ENCODE measurements at places on chromosomes 1 and 21.

DNA sequence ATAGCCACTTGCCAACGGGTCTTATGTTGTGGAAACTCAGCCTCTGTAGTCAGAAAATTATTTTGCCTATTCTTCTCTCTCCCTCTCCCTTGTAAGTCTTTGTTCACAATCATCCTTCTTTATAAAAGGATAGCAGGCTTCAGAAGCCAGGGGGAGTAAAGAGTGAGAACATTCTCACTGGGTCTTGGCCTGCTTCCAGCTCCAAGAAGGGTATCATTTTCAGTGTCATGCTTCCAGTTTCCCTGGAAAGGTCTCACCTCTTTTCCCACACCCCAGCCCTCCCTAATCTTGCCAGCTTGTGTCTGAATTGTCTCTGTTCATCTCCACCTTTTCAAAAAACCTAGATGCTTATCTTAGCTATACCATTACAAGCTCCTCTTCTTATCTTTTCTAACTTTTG lies 346.2 kb upstream of the LRRC7 start:
- no peak for DNase-seq

DNA sequence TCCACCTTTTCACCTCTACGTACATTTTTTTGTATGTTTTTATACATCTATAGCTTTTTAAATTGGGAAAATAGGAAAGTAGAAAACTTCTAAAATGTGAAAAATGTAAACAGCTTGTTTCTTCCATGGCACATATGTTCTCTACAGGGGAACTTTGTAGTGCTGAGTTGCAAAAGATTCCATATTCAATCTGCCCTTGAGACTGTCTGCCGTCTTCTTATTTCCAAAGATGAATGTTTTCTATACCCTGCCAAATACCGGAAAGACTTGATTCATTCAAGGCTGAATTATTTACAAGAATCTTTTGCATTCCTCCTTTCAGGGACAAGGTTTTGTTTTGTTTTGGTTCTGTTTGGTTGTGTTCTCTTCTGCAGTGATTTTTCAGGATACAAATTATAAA lies 1334.5 kb upstream of the ADGRL4 start:
- no peak for DNase-seq

GRCh38 chr1:47931395-47931794 lies 65.8 kb downstream of the TRABD2B start:
- no peak for DNase-seq

DNA sequence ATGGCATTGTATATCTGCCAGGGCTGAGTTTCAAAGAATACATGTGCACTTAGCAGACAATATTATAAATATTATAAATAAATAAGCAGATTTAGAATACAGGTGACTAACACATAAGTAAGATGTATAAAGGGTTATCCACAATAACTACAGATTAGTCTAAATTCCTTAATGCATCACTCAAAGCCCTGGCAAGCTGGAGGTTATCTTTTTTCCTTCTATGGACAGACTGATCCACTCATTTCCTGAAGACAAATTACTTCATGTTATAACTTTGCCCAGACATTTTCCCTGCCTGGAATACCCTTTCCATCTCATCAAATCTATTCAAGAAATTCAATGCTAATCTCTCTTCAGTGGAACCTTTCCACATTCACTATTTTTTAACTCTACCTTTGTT lies 38.8 kb downstream of the LUZP1 start:
- no peak for DNase-seq

DNA sequence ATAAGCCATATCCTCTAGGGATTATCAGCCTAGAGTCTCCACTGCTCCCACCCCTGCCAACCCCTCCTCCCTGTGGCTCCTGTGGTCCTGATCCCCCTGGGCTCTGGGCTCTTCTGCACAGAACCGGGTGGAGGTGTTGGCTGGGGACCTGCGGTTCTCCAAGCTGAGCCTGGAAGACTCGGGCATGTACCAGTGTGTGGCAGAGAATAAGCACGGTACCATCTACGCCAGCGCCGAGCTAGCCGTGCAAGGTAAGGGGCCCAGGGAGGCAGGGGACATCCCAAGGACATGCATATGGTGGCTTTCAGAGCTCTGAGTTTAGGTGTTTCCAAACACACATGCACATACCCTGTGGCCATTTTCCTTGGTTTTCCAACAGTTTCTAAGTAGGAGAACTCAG lies 19.3 kb downstream of the CNTN2 start:
- DNase-seq = no peak

DNA sequence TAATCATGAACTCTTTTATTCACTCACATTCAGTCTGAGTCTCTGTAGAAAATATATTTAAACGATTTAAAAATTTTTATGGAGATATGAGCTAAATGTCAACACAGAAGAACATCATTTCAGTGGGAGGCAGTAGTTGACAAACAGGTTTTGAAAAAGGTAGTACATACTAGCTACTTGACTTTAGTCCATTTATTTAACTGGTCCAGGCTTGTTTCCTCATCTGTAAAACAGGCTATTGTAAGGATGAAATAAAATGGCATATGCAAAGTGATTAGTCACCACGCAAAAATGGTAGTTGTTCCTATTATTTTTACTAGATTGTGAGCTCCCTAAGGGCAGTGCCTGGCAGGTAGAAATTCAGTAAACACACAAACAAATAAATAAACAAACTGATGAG lies 75.2 kb downstream of the NTPCR start:
- no peak for DNase-seq

GRCh38 chr1:3858231-3858981 lies 1.1 kb downstream of the DFFB start:
- no peak for DNase-seq

DNA sequence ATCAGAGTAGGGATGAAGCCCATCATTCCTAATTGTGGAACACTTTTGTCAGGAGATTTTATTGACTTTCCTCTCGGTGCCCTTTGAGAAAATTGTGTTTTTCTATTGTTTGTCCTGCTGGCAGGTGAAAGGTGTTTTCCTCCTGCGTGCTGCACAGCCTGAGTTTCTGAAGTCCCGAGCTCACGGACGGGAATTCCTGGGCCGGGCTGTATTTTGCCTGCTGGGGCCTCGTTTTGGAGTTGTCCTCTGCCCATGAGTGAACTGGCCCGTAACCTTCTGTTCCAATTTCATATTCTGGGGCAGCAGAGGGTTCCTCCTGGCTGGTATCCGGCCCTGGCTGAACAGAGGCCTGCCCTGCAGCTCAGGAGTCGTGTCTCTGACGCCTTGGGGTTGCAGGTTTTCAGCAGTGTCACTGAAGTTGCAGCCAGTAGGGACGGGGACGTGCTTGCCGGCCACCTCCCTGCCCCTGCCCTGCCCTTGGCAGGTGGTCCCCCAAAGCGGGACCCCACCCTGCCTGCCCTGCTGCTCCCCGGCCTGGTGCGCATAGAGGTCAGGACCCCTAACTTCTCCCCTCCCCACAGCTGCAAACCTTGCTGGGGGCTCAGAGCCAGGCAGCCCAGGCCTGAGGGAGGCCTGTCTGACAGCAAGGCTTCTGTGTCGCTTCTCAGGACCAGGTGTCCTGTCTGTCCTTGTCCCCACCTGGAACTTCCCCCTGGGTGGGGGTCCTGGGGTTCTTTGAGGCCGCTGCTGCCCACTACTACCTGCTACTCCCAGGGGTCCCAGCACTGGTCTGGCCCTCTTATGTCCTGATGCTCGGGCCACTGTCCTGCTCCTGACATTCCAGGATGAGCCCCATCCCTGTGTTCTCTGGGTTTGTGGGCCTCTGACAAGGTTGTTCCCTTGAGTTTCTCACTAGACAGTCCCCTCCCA lies 49.0 kb downstream of the SLX9 start:
- no peak for DNase-seq

DNA sequence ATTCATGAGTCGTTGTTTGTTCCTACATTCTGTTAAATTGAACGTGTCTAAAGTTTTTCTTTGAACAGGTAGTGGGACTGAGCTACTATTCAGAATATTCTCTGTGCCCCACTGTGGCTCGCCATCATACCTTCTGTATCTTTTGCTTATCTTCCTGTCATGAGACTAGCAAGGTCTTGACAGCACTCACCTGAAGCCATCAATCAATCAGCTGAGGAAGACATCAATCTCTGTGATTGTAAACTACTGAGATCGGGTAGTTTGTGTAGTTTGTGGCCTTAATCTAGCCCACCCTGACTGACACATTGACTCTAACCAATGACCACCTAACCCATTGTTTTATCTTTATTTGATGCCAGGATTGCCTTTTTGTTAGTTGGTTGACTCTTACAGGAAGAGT lies 17.7 kb upstream of the RUNX1 start:
- no peak for DNase-seq

- no peak for DNase-seq
These were observed 97.7 kb upstream of the GREM2 start for GRCh38 chr1:240709676-240710075.

GRCh38 chr1:229950020-229950419 lies 117.0 kb upstream of the GALNT2 start:
- DNase-seq = no peak

DNA sequence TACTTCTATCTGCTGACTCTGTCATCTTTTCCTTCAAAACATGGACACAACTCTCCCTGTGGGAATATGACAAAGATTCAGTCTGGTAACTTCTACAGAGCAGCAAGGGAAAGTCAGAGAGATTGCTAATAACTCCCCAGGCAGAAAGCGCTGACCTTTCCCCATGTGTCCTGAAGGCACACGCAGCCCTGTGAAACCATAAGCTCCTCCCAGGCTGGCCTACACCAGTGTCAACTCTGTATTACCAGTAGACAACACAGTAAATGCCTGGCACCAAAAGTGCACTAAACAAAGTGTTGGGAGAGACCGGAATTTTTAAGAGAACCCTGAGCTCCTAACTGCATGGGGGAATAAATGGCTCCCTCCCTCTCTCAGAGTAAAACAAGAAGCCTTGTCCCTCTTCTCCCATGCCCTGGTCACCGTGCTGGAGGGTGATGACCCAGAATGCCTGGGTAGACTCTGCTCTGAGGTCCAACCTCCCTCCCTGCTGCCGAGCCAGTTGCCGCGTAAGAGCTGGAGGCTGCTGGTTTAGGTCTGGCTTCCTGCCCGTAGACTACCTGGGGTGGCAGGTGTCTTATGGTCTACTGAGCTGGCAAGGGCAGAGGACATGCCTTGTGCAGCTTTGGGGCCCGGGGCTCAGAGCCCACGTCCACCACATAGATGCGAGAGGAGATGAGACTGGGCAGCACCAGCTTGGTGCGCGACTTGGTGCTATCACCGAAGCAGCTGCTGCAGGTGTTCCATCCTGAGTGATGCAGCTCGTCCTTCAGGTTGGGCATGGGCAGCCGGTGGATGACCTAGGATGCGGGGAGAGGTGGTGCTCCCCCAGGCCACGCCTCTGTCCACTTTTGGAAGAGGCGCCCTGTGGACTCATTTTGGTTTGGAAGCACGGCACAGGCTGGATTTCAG lies 3.9 kb downstream of the SELENBP1 start:
- DNase-seq = no peak

- no peak for DNase-seq
These were observed 10.6 kb downstream of the CACNA1E start for GRCh38 chr1:181493885-181494284.

- no peak for DNase-seq
These were observed 5.8 kb downstream of the RAP1GAP start for GRCh38 chr1:21663248-21663950.

- no peak for DNase-seq
These were observed 43.1 kb downstream of the PBX1 start for GRCh38 chr1:164602101-164602422.

DNA sequence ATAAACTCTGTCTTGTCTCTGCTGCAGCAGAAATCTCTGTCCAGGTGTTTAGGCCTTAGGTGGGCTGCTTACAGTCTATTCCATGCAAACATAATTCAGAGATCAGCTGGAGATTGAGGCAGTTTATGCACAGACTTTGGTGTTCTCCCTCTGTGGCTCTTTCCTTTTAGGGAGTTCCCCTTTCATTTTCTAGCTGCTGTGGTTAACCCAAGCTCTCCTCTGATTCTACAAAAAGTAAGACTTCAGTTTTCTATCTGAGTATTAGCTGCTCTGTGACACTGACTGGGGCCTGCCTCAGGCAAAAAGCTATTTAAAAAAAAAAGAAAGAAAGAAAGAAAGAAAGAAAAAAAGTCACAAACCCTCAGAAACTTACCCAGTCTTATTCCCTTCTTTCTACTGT lies 211.1 kb downstream of the CAMTA1 start:
- DNase-seq = no peak

DNA sequence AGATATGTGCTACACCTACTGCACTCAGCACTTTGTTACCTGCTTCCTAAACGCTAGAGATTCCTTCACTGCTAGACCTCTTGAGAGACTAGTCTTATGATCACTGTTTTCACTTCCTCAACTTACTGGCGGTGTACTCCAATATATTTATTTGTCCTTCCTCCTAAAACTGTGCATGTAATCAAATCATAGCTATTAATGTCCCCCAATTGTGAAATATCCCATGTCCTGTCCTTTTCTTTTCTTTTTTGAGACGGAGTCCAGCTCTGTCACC lies 3.4 kb downstream of the SOAT1 start:
- no peak for DNase-seq

DNA sequence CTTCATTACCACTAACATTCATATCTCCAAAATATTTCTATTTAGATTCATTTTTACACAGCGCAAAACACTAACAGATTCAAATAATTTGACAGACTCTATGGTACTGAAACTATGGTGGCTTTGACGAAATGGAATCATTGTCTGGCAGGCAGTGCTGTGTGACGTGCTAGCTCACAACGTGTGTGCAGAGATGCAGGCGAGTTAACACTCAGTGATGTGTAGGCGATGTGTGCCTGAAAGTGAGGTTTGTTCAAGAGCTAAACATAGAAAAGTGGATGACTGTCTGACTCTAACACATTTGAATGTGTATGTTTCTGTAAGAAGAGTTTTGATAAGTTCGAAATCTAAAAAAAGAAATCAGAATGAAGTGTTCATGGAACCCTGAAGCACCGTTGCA lies 97.7 kb downstream of the RYR2 start:
- DNase-seq = no peak

DNA sequence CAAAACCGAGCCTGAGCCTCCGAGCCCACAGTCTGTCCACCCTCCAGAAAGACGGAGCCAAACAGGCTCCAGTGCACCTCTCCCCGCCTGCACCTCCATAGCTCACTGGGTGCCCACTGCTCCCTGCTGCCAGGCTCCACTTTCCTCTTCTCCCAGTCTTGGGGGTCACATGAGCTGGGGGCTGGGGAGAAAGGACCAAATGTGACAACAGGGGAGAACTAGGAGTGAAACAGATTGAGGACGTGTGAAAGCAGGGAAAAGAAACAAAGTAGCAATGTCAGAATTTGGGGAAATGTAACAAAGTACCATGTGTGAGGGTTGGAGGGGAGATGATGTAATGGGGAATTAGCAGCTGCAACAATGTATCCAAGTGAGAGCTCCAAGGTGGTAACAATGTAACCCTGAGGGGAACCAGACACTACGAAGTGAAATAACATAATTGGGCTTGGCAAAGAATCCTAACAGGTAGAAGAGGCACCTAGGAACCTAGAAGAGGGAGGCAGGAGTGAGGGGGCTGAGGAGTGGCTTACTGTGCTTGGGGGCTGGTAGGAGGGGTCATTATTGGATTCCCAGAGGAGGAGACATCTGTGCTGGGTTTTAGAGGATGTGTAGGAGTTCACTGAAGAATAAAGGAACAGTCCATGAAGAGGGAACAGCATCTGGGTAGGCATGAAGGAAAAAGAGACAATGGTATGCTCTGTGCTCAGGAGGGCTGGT lies 12.5 kb downstream of the SDC3 start:
- DNase-seq = no peak

All from NT2/D1 (cell line).